Fibroblast of skin of abdomen (primary cell): ENCODE measurements at places on chromosomes 16 and 17.

DNA sequence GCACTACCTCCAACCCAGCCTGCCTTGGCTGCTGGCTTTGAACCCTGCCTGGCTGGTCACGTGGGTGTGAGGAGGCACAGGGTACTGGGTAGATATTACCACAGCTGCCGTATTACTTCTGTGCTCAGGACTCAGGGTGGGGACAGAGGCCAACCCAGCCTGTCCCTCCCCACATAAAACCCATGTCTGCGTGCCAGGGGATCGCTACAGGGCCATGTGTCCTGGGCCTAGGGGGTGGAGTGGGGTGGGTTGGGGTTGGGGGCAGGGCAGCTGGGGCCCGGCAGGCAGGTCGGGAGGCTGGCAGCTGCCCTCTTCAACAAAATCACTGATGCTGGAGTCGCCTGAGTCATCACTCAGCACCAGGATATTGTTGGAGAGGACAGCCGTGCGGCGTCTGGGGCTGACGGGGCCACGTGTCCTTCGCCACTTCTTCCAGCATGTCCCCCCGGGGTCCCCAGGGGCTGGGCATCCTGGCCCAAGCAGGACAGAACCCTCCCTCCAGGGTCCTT is 39.7 kb upstream of the PVALEF start:
- no peak for DNase-seq

GRCh38 chr17:77744066-77744988 is 214.2 kb upstream of the TNRC6C start:
- no peak for DNase-seq

DNA sequence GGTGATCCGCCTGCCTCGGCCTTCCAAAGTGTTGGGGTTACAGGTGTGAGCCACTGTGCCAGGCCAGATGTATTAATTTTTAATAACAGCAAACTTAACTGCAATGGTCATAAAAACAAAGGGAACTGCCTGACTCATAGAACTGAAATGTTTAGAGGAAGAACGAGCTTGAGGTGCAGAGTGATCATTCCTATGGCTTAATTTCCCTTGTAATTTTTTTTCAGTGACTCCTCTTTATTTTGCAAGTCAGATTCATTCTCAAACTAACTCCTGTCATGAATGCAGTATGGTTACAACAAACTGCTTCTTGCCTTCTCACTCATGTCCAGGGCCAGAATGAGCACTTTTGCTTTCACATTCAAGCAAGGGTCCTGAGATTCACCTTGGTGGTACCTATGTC is 231.3 kb downstream of the HAPSTR1 start:
- no peak for DNase-seq

DNA sequence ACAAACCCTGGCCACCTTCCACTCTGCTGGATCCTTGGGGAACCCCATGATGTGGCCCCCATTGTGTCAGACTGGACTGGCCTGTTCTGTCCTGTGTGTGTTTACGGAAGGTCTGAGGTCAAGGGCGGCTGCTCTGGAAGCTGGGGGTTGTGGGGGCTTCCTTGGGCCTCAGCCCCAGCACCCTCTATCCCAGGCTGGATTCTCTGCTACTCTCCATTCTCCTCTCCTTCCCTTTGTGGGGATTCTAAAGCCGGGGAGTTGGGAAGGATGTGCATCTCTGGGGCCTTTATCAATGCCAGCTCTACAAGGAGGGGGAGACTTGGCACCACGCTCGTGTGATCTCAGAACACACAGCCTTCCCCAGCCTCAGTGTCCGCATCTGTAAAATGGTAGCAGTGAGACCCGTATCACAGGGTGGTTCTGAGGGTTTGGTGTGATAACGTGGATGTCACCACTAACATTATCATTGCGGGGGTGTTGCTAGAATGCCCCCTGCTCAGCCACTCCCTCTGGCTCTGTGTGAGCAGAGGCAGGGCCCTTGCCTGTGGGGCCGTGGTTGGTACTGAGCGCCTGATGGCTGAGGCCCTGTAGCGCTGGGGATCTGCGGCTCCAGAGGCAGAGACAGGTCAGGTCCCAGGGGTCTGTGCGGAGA is 18.1 kb downstream of the ADGRG1 start:
- DNase-seq = no peak
